Thymus (tissue), 14 donors: ENCODE measurements at places on chromosomes 5 and 9.

DNA sequence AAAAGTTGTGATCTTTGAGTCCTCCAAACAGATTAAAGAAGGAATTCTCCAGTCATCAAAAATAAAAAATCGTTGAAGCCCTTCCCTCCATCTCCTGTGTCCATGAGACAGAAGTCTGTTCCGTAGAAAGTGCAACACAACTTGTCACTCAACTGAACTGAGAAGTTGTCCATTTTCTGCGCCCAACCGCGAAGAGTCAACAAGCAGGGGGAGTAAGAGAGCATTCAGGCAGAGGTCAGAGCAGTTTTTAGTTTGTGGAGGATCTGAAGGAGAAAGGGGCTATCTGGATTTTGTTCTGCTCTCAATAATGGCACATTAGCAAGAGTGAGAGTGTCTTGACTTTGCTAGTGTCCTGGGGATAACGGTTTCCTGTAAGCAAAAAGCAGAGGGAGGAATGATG is 303.9 kb downstream of the ICE1 start:
- H3K36me3 ChIP-seq = no peaks in the 10 kb centered on the region
- DNase-seq = no peak
- H3K4me1 ChIP-seq = no peaks in the 10 kb centered on the region
- no peak overlapping the region for H3K27ac ChIP-seq
- no peaks in the 10 kb centered on the region for H3K27me3 ChIP-seq

- H3K27me3 ChIP-seq = peaks cover 59% of the 10 kb centered on the region
- no peak overlapping the region for H3K27ac ChIP-seq
Measured at GRCh38 chr5:69492923-69493395, 369 bp downstream of the OCLN start.

DNA sequence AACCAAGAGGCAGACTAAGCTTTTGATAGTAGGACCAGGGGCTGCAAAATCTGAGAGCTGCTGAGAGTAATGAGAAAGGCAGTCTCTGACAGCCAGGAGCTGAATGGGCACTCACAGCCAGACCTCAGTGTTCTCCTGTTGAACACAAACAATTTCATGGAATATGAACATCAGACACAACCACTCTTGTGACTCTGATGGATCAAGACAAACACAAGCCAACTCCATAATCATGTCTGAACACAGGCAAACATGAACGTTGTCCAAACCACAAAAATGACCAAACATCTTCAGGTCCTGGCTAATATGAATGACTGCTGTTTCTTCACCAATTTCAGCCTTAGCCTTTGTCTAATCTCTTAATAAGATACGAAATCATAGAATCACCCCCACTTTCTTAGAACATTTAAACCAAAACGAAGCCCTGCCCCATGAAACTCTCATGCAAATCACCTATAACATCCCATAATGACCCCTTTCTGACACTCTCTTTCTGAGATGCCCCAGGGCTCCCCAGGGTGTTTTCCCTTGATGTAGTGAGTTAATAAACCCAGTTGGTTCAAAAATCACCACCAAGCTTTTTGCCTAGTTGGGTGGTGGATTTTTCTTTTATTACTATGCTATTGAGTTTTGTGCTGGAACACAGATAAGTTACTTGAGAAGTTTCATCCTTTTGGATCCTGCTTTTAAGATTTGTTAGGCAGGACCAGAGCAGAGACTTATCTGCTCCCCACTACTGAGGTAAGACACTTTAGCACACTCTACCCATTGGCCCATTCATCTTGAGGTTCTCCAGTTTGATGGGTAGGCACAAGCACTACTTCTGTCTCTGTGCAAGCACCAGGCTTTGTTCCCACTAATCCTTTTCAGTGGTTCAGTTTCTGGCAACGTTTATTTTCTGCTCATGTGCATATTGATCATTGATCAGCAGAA is 5.9 kb upstream of the ERAP2 start:
- no peaks in the 10 kb centered on the region for H3K27me3 ChIP-seq
- no peak overlapping the region for H3K4me3 ChIP-seq
- H3K27ac ChIP-seq = no peak overlapping the region
- H3K36me3 ChIP-seq = no peaks in the 10 kb centered on the region
- DNase-seq = no peak

DNA sequence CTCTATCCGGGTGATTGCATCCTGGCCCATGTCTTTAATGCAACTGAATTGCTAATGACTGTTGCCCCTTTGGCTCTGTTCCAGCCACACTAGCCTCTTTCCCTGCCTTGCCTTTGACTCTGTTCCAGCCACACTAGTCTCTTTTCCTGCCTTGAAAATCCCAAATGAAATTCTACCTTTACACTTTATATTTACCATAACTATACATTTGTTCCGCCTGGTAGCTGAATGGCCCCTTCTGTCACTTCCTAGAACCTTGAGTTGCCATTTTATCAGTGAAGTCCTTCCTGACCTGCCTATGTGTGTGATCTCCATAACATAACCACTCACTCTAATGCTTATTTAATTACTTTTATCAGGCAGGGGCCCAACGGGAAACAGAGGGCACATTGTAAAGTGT is 1120.4 kb upstream of the WWC1 start:
- H3K27ac ChIP-seq = no peak overlapping the region
- H3K36me3 ChIP-seq = no peaks in the 10 kb centered on the region
- no peaks in the 10 kb centered on the region for H3K27me3 ChIP-seq
- DNase-seq = no peak

DNA sequence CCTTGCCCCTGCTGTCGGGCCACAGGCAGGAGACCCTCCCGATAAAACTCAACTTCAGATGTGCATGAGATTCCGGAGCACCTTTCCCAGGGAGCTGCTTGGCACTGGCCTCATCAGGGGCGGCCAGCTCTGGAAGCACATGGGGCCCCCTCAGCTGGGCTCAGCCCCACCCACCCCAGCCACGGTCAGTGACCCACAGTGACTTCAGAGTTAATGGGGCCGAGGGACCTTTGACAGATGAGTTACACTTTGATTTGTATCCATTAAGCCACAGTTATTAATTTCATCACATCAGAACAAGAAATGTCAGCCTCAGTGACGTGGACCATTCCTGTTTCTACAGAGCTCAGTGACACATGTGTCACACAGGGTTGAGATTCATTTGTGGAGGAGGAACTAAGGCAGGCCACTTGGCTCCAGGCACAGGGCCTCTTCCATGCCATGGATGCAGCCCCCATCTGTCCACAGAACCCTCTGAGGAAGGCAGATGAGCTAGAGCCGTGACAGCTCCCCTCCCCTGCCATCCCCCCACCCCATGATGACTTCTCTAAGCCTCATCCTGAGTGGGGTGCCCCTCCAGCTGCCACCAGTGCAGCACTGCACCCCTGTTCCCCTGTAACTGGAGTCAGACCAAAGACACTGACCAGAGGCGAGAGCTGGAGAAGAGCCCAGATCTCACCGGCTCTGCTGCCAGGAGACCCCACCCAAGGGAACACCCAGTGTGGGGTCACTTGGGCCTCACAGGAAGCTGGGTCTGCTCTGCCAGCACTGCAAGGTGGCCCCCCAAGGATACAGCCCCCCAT is 69.4 kb upstream of the ADAMTS2 start:
- H3K4me1 ChIP-seq = no peaks in the 10 kb centered on the region
- no peak for DNase-seq
- H3K27me3 ChIP-seq = no peaks in the 10 kb centered on the region
- H3K4me3 ChIP-seq = no peak overlapping the region

DNA sequence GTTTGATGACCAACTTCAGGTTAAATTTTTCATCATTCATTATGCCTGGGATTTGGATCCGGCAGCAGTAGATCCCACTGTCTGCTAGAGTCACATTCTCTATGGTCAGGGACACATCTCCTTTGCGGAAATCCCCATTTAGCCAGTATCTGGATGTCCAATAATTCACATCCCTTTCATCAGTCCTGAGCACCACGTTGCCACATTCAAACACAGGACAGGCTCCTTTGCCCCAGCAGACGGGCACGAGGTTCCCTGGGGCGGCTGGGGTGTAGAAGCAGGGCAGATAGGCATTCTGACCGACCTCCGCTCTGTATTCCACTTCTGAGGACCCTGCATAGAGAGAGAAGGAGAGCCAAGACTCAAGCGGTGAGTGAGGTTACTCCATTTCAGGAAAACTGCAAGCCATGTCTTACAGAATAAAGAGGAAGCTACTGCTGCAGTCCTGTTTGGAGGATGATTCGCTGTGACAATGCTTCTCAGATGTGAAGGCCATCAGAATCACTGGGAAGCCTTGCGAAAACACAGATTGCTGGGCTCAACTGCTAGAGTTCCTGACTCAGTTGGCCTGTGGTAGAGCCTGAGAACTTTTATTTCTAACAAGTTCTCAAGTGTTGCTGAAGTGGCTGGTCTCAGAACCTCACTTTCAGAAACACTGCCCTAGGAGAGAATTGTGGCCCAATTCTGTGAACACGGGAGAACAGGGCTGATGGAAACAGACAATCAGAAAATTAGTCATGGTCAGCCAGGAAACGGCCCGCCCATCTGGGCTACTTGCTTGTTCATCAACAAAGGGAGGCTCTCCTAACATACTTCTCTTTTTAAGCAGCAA is 2.0 kb downstream of the HAVCR2 start:
- no peaks in the 10 kb centered on the region for H3K27me3 ChIP-seq
- no peak for DNase-seq
- no peaks in the 10 kb centered on the region for H3K36me3 ChIP-seq
- H3K4me3 ChIP-seq = no peak overlapping the region

- no peaks in the 10 kb centered on the region for H3K36me3 ChIP-seq
- DNase-seq = no peak
- H3K27ac ChIP-seq = peak overlapping the region; percentile 69
- no peaks in the 10 kb centered on the region for H3K27me3 ChIP-seq
- no peak overlapping the region for H3K4me3 ChIP-seq
Measured at GRCh38 chr9:121283080-121283398, 15.1 kb downstream of the GSN start.

DNA sequence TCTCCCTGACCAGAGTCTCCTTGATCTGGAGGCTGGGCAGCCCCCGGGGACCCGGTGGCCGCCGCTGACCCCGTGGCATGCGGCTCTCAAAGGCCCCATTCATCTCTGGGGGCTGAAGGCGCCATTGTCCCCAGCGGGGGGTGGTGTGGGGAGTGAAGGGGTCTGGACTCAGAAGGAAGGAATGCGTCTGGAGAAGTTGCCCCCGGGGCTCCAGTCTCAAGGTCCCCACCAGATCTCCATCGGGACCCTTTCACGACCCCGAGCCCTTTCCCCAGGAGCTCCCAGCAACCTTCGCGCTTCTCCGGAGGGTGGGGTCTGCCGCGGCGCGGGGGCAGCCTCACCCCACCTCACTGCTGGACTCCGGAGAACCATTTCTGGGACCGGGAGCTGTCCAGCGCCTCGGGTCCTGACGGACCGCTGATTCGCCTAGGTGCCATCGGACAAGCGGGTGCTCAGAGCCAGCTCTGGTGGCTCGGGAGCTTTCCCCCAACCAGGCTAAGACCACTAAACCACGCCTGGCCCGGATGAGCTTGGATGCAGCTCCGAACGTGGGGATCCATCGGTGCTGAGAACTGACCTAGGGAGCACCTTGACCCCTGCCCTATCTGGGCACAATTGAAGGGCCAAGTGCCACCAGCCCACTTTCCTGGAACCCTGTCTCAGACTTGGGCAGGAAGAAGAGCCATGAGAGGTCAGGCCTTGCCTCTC is 5.1 kb upstream of the PCDH1 start:
- DNase-seq = no peak
- H3K4me3 ChIP-seq = no peak overlapping the region
- H3K4me1 ChIP-seq = peaks cover 12% of the 10 kb centered on the region
- peaks cover 75% of the 10 kb centered on the region for H3K27me3 ChIP-seq
- no peak overlapping the region for H3K27ac ChIP-seq
- no peaks in the 10 kb centered on the region for H3K36me3 ChIP-seq

GRCh38 chr9:124389146-124389939 is 25.9 kb downstream of the PSMB7 start:
- no peak for DNase-seq
- H3K27ac ChIP-seq = no peak overlapping the region
- no peak overlapping the region for H3K4me3 ChIP-seq
- H3K4me1 ChIP-seq = no peaks in the 10 kb centered on the region

GRCh38 chr5:14365831-14366430 is 215.7 kb upstream of the OTULINL start:
- DNase-seq = no peak
- no peaks in the 10 kb centered on the region for H3K27me3 ChIP-seq
- peaks cover 53% of the 10 kb centered on the region for H3K36me3 ChIP-seq

DNA sequence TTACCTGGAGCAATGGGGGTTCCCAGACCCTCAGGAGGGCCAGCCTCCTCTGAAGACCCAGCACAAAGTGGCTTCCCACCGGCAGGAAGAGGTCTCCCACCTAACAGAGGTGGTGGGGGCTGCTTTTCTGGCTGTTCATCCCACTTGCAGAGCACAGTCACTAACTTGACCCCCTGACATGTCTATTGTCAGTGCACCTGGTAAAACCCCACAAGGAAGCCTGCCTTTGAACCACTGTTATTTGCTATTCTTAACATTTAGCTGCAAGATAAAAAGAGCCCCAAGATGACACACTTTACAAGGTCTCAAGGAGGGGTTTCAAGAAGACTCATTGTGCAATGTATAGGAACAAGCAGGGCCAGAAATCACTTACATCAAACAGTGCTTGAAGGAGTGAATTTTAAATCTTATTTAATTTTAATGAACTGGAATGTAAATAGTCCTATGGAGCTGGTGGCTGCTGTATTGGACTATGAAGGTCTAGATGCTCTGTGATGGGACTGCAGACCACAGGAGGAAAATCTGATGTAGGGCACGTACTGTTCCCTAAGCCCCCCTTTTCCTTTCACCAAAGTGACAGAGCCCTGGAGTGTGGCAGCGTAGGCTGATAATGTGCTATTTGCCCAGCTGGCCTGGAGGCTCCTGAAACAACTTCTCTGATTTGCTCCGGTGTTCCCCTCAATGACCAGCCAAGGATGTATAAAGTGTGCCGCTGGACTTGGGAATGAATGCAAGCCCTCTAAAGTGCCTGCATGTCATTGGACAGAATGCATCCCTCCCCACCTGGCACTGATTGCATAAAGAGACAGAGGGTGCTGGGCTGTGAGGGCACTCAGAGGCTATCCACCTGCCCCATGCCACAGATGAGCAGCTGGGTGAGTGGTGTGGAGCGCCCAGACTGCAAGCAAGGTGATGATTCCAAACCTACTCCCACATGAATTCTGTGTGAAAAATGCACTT is 80.2 kb downstream of the PTPN3 start:
- H3K27me3 ChIP-seq = no peaks in the 10 kb centered on the region
- H3K36me3 ChIP-seq = no peaks in the 10 kb centered on the region
